ENCODE measurements at places on chromosomes 7 and 10.

DNA sequence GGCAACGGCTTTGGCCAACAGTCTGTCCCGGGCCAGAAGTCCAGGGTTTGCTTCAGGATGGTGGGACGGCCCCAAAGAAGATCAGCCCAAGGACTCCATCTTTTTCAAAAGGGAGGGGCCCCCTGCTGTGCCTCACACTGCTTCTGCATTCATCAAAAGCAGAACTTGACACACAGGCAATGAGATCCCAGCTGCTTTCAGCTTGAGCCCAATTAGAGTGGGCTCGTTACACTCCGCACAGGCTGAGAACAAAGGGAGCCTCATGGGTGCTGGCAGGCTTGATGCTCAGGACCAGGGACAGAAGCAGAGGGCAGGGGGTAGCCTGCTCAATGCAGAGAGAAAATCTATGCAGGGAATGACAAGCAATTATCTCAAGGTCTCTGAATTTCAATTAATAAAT lies 45.5 kb downstream of the VOPP1 start:
- DNase-seq: no peak

GRCh38 chr10:58335306-58336005 lies 650 bp downstream of the UBE2D1 start:
- no peak for DNase-seq

- DNase-seq: no peak
Measured at GRCh38 chr10:43944381-43945093, 295.9 kb upstream of the ZNF32 start.

GRCh38 chr10:114301951-114302710 lies 63.1 kb downstream of the VWA2 start:
- DNase-seq: no peak

- DNase-seq: no peak
Measured at GRCh38 chr10:122243550-122243949, 27.5 kb upstream of the BTBD16 start.

- DNase-seq: peak; percentile 26
Measured at GRCh38 chr10:101000915-101001658, 1.5 kb downstream of the LZTS2 start.

GRCh38 chr7:66301737-66302136 lies 96.6 kb downstream of the TPST1 start:
- peak; percentile 73 for DNase-seq

DNA sequence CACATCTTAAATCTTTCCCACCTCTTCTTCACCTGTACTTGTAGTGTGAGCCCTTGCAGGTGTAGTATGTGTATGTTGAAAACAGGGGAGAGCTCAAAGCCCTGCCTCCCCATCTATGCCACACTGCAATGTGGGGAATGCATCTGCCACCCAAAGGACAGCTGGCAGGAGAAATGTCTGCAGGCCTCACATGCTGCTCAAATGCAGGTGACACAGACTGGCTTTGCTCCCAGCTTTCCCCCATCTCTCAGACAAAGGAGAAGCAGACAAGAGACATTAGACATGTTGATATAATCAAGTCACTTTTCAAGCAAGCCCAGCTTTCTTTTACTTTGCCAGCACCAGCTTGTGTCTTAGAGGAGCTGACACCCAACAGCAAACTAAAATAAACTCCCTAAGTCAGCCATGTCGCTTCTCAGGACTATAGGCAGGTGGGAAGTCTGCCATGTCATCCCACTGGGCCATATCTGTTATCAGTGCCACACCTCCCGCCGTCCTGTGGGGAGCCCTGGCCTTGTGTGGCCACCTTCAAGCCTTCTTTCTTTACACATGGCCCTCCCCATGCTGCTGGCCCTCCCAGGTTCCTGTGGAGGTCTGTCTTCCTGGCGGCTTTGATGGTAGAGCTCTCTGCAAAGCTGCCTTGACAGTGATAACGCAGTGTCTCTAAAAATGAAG lies 102.1 kb downstream of the CXCL12 start:
- no peak for DNase-seq

DNA sequence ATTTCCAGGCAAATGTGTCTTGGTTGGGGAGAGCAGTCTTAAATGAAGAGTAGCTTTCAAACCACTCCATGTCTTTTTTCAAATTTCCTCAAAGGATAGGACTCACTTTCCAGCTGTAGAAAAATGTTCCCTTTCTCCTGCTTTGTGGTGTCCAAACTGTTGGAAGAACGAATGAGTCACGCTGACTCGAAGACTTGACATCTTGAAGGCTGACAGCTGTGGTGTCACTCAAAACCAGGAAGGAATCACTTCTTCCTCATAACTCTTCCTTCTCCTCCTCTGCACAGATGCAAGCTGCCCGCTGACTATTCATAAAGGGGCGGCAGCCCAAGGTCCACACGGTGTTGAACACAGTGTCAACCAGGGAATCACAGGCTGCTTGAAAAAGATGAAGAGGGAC lies 19.2 kb downstream of the PLA2G12B start:
- DNase-seq: no peak

- DNase-seq: no peak
Measured at GRCh38 chr10:80149123-80149522, 16.6 kb downstream of the PLAC9 start.

- no peak for DNase-seq
Measured at GRCh38 chr7:34928052-34928451, 109.2 kb downstream of the DPY19L1 start.

- DNase-seq: no peak
Measured at GRCh38 chr7:74275401-74275881, 13.8 kb upstream of the CLIP2 start.

DNA sequence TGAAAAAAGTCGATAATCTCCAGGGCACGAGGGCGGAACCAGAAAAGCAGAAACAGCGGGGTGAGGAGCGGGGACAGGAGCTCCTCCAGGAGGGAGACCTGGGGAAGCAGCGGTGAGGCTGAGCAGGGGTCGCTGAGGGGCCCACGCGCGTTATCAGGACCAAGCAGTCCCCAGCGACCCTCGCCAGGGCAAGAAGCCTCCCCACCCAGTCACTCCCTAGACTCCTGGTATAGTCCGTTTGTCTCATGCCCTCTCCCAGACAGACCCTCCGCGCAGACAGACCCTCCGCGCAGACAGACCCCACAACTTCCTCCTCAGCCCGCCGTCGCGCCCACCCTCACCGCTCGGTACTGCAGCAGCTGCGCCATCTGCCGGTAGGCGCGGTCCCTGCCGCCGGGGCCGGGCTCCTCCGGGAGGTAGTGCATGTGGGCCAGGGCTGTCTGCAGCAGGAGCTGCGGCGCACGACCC lies 6.3 kb downstream of the ATG9B start:
- peak; percentile 27 for DNase-seq

DNA sequence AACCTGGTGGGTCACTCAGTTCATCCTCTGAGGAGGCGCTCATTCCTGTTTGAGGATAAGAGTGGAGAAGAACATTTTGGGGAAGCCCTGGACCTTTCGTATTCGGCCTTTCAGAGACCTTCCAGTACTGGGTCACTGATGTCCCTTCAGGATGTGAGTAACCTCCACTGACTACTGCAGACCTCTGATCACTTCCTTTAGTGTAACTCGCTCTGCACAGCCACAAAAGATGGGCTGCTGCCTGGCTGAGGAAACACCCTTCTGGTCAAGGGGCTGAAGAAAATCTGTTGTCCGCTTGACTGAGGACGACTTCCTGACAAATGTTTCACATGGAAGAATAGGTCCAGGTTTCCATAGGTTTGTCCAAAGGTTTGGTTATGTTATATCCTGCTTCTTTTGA lies 15.9 kb upstream of the TBXAS1 start:
- no peak for DNase-seq

- DNase-seq: no peak
Measured at GRCh38 chr7:50613473-50613872, 48.3 kb upstream of the DDC start.

DNA sequence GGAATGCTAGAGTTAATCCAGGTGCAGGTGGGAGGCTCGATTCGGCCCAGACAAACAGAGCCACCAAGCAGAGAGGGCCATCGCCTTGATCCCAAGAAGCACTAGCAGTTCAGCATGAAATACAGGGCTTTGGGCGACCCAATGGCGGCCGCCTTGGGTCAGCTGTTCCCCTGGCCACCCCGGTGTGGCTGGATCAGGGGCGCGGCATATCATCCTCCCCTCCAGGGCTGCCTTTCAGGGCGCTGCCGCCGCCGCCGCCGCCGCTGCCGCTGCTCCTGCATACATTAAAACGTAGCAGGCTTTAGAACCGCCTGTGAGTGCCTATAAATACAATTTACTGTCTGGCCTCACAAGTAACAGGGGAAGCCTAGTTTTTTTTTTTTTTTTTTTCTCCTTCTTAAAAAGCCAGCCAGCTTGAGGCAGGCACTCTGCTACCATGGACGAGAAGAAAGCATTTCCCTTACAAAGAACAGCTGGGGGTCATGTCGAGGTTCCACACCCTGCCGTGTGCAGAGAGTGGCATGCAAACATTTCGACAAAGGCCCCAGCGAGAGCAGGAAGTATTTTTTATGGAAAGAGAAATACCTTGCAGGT lies 57.7 kb upstream of the EFCAB10 start:
- no peak for DNase-seq

- DNase-seq: no peak
Measured at GRCh38 chr7:107592361-107593024, 12.4 kb downstream of the BCAP29 start.

DNA sequence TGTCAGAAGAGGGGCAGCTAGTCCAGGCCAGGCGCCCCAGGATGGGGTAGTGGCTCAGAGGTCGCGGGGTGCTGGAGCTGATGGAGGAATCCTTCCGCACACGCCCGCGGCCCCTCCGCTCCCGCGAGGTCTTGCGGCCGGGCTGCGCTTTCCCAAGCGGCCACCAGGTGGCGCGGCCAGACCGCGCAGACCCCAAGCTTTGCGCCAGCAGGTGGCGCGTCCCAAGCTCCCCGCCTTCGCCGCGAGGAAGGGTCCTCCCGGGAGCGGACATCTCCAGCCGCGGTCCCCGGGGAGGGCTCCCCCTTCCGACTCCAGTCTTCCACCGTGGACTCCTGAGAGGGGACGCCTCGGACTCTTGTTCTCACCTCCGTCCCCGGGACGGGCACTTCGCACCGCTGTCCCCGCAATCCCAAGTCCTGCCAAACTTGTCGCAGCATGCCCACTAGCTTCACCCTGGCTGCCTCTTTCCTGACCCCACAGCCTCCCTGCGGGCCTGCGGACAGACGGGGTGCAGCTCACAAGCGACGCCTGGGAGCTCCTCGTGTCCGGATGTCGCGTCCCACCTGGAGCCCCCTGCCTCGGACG lies 19.4 kb downstream of the KCNK18 start:
- no peak for DNase-seq

DNA sequence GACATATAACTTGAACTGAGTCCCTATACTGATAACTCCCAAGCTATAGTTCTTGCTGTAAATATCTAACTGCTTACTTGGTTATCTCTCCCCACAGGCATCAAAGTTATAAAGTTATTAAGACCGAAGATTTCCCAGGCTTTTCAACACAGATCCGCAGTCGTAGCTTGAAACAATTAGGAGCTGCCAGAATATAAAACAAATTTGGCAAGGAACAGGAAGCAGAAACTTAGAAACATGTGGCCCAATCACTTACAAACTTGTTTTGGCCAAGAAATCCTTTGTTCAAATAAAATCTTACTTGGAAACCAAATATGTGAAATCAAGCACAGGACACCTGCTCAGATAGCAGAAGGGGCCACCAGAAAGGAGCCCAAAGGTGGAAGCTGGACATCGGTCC lies 9.0 kb downstream of the SLC16A12 start:
- no peak for DNase-seq

- no peak for DNase-seq
Measured at GRCh38 chr10:93548376-93549071, 17.9 kb upstream of the FFAR4 start.

- DNase-seq: no peak
Measured at GRCh38 chr10:133134411-133135115, 25.5 kb upstream of the KNDC1 start.

DNA sequence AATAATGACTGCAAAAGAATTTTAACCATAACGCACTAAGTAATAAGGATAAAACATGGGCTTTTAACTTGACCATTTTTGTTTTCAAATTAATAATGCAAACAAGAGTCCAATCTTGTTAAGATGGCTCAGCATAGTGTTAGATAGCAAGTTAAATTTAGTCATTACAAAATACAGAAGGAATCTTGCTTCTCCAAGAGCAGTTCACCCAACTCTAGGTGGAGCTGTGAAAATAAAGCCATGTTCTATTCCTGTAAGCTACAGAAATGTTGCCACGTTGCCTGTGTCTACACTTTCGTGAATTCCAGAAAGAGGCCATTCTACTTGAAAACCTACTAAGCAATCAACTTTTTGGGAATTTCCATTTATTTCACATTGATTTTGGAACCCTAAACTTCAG lies 191.9 kb downstream of the SFMBT2 start:
- no peak for DNase-seq

GRCh38 chr10:19826712-19827111 lies 10.5 kb downstream of the PLXDC2 start:
- DNase-seq: peak; percentile 4

- DNase-seq: no peak
Measured at GRCh38 chr7:22765609-22766008, 38.6 kb downstream of the IL6 start.

DNA sequence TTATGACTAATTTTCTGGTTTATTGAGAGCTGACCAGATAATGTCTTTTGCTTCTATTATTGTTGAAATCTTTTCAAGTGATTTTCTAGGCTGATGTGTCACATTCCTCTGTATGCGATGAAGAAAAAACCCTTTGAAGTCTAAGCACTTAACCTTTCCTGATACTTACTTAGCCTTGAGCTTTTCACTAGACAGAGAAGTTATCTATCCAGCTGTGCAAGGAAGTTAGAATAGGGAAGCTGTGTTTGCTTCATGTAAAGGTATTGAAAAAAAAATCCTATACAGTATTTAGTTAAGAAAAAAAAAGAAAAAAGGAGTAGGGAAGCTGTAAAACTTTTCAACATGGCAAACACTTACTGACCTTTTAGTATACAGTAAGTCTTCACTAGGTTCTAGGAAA lies 117.6 kb upstream of the DNAJB12 start:
- DNase-seq: no peak

GRCh38 chr7:70679661-70680060 lies 452.3 kb upstream of the GALNT17 start:
- DNase-seq: no peak

DNA sequence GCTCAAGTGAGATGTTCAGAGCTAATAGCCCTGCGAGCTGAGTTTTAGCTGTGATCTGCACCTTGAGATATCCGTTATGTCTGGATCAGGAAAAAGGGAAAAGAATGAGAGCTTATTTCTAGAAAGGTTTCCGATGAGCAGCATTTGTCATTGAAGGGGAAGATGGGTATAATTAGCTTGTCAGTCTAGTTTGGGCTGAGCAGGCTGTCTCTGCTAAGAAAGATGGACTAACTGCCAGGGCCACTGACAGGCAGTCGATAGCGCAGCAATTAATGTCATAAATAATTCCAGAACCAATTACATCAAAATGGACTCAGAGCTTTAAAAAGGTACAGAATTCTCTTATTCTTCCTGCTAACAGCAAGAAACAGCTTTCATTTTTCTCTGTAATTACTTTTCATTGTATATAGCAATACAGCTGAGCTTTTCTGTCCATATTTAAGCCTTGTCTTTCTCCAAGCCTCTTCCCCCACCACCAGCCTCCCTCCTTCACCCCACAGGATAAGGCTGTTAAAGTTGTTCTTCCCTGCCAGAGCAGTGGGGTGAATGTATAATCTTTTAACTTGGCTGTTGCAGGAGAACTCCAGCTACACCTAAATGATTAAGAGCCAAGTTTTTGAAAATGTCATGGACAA lies 1006.5 kb downstream of the KCNMA1 start:
- DNase-seq: no peak

All from GF-D8 (cell line).